ENCODE measurements at places on chromosomes 11 and 22. TPM values are rescaled to one million over a fixed set of nuclear protein-coding genes. Genes with fewer than 3 reads are reported as not detected.

- no peaks in the 10 kb centered on the region for H3K36me3 ChIP-seq
- H3K4me1 ChIP-seq: peaks cover 55% of the 10 kb centered on the region
- no peak overlapping the region for H3K27ac ChIP-seq
- no peak overlapping the region for H3K4me3 ChIP-seq
Observed at GRCh38 chr11:75533896-75534258, 8.1 kb upstream of the GDPD5 start.

DNA sequence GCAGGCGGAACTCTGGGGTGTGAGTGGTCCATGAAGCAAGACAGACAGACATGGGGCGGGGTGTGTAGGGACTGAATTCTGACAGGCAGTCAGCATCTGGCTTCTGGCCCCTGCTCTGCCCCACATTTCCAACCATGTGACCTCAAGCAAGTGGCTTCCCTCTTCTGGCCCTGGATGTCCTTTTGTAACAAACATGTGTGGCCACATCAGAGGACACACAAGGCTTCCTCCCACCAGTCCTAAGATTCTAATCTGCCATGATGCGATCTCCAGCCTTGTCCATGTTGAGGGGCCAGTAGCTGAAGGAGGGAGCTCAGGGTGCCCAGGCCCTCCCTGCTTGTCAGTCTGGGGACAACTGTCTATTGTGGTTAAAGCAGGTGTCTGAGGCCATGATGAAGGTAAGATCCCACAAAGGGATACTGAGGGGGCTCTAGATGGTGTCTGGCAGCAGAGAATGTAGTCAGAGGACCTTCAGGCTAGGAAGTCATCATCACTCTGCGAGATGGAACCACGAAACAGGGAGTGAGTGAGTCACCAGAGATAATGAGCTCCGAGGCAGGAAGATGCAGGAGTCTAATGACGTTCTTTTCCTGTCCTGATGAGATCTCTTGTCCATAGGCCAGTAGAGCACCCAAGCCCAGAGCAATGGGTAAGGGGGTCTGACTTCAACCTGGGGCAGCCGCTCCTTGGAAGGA, 27.4 kb downstream of the DRD2 start:
- H3K36me3 ChIP-seq: no peaks in the 10 kb centered on the region
- H3K4me1 ChIP-seq: no peaks in the 10 kb centered on the region
- no peak for DNase-seq
- peaks cover 23% of the 10 kb centered on the region for H3K27me3 ChIP-seq

OR56A1 gene
- total RNA-seq: 0.05 TPM

DNA sequence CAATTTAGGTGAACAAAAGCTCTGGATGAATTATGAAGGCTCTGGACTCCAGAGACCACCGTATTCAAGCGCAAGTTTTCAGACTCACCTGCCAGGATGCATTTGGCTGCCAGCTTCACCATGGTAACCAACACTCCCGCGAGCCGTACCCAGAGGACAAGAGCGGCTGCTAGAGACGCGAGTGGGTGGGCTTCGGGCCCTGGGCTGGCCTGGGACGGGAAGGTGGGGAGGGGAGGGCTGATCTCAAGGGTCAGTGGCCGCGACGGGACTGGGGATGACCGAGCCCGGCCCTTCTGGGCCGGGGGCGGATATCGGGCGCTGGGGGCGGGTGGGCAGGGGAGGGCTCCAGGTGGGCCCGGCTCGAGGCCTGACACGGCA, 344 bp downstream of the IFT27 start:
- H3K27ac ChIP-seq: peak overlapping the region; percentile 78
- no peak for DNase-seq
- H3K4me3 ChIP-seq: peak overlapping the region; percentile 98
- H3K4me1 ChIP-seq: peaks cover 16% of the 10 kb centered on the region
- no peaks in the 10 kb centered on the region for H3K36me3 ChIP-seq

DNA sequence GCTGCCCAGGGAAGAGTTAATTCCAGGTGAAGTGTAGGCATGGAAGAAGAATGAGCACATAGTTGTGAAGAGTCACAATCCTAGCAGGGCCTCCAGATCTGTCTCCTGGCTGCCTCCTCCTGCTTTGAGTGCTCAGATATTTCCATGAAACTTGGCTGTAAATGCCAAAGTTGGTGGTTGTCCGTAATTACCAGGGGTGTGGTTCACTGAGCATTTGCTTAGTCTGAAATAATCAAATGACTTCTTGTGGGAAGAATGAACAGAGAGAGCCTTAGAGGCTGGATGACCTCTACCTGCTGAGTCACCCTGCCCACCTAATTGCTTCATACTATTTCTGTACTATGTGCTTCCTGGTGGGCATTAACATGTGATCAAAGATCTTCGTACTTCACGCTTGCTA, 50.9 kb downstream of the APIP start:
- no peaks in the 10 kb centered on the region for H3K4me1 ChIP-seq
- H3K27me3 ChIP-seq: peaks cover 6% of the 10 kb centered on the region
- H3K27ac ChIP-seq: no peak overlapping the region

PANX2 gene
- 3.0 TPM for total RNA-seq

Measured in natural killer cell treated with Interleukin-12 subunit alpha and Interleukin-12 subunit beta and Interleukin-15 and Interleukin-18, amount 100 ng/mL, for 72 hours (primary cell).